Kasumi-1 (cell line): ENCODE measurements at places on chromosomes 11 and 22.

GRCh38 chr22:27492566-27493201 lies 308.9 kb downstream of the MN1 start:
- DNase-seq, result no peak

DNA sequence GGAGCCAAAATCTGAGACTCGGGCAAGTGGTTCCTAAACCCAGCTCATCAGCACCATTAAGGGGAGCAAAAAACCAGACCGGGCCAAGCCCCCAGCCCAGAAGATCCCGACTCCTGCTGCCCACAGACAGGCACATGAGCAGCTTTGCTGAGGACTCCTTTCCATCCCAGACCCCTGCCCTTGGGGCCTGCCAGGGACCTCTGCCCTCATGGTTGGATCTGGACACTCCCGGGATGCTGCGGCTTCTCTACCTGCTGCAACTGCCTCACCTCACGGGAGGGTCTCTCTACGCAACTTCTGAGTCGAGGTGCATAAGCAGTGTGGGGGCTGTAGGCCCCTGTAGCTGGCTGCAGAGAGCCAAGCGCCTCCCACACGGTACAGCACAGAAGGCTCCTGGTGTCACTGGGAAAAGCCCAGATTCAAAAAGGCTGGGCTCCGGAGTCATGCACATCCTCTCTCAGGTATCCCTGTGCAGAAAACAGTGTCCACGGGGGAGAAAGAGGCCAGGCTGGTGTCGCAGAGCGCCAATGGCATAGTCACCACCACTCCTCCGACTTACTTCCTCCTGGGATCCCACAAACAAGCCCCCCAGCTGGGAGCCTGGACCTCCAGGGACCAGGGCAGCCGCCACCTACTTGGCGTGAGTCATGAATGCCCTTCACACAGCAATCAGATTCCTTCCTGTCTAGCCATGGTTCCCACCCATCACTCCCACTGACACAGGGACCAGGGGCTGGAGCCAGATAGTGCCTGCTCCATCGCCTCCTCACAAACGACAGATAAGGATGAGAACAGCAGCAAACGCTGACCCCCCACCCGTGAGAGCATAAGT lies 122.1 kb downstream of the BCR start:
- no peak for DNase-seq

- no peak for DNase-seq
Observed at GRCh38 chr11:68889948-68890446, 13.6 kb downstream of the MRPL21 start.

DNA sequence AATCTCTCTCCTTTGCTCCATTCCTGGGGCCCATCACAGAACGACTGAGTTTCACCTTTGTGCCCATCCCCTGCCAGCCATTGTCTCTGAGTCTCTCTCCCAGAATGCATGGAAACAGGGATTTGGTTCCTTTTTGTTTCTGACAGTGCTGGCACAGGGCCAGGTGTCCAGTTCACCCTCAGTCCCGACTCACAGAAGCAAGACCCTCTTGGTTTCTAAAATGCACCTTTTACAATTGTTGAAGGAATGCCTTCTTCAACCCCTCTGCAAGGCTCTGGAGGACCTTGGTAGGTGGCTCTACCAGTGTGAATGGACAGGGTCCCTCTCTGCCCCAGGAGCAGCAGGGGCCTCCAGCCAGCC lies 5.1 kb upstream of the MYEOV start:
- no peak for DNase-seq

- DNase-seq, result no peak
Observed at GRCh38 chr11:112632866-112633505, 328.2 kb upstream of the NCAM1 start.

DNA sequence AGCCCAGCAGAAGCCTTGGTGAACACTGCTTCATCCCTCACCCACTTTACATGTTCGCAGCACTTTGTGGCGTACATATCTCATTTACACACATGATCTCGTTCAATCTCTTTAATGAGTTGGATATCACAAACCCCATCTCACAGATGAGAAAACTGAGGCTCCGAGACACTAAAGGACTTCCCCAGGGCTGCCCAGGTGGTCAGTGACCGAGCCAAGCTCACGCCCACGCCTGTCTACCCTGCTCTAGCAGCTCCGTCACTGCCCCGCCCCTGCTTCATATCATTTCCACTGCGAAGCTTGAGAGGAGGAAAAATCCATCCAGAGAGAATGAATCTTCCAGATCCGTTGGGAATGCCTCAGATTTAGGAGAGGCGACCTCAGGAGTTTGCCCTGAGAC lies 11.8 kb upstream of the DSCAML1 start:
- DNase-seq, result no peak

GRCh38 chr11:67117672-67118180 lies 1.3 kb upstream of the KDM2A start:
- peak; percentile 54 for DNase-seq

- no peak for DNase-seq
Observed at GRCh38 chr11:67022341-67022933, 497 bp upstream of the SYT12 start.

GRCh38 chr11:65095427-65095826 lies 587 bp upstream of the VPS51 start:
- no peak for DNase-seq

- DNase-seq, result no peak
Observed at GRCh38 chr22:46091277-46091977, 58.9 kb upstream of the PPARA start.

- DNase-seq, result no peak
Observed at GRCh38 chr11:26867286-26867685, 126.6 kb upstream of the FIBIN start.

GRCh38 chr11:5611627-5612026 lies 13.2 kb upstream of the TRIM34 start:
- DNase-seq, result no peak

GRCh38 chr11:126475014-126475991 lies 119.8 kb downstream of the ST3GAL4 start:
- peak; percentile 21 for DNase-seq

GRCh38 chr11:94786264-94787126 lies 18.3 kb downstream of the AMOTL1 start:
- DNase-seq, result peak; percentile 83

GRCh38 chr11:3208272-3208671 lies 10.3 kb downstream of the MRGPRG start:
- no peak for DNase-seq

DNA sequence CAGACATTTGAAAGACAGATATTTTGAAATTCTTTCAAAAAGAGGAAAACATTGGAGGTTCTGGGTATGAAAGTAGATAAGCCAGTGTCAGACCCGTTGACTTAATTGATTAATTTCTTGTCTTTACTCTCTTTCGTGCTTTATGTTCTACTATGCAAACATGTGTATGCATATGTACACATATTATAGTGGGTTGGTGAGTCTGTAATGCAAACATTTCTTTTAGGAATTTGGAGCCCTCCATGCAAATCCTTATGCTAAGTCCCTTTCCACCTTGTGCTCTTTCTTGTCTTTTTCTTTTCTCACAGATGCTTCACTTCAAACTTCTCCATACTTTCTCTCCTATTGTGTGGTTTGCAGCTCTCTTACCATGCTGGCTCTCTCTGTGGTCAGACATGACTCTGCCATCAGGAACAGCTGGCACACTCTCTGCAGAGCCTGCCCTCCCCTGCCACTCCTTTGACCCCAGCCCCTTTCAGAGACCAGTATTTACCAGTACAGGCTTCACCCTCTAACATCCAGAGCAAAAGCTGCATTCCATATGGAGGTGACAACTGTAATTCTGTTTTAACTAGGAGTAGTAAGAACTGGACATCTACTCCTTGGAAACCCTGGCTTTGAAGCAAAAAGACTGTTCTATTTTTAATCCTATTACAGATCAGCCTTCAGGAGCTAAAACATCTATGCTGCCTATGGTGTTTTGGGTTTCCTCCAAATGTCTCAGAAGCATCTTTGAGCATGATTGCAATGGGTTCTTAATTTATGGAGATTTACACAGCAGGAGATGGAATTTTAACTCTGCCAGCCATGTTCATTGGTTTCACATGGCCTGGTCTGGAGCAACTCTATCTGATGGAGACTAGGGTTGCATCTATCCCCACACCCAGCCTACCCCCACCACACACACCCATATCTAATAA lies 386.9 kb upstream of the FAT3 start:
- no peak for DNase-seq

GRCh38 chr11:122268601-122269130 lies 152.7 kb upstream of the BLID start:
- no peak for DNase-seq

DNA sequence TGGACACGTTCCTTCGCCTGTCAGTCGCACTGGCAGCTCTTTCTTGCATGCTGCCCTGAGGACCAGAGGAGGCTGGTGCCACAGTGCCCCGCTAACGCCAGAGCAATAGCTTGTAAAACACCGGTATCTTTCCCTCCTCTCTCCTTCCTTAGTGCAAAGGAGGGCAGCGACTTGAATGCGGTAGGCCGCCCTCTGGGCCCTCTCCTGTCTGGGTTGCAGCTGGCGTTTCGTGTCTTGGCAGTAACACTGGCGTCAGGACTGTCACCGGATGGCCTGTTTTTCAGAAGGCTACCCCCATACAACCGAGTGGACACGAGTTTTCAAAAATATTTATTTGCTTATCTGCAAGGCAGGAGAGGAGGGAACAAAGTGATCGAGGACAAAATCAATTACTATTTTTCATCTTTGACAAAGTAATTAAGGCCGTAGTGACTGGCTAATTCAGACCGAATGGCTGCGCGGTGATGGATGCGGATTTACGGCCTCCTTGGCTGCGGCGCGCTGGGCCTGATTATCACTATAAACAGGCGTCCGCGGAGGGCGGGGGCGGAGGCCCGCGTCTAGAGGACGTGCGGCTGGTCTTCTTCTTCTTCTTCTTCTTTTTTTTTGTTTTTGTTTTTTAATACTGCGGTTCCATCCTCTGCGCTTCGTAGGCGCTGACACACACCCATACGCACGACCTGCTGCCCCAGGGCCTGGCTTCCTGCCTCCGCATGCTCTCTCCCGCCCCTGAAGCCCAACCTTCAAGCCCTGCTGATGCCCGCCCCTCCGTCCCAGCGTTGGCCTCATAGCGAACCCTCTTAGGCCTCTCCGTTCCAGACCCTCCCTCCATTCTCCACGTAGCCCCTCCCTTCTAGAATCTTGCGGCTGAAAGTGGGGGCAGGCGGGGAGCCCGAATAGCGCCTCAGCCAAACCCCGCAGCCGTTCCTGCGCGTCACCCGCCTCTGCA lies 2.9 kb upstream of the SLC6A5 start:
- no peak for DNase-seq

DNA sequence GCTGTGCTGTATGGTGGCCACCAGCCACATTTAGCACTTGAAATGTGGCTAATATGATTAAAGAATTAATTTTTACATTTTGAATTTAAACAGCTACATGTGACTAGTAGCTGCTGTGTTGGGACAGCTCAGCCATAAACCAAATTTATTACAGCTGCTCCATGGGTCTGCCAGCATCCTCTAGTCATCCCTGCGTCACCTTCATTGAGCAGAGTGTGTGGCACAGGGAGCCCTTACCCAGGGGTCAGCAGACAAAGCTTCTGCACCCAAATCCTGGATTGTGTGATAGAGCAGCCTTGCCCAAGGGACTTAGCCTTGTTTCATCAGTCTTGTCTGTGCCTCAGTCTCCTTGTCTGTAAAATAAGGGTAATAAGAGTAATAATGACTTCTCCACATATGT lies 19.4 kb upstream of the ACCSL start:
- no peak for DNase-seq

DNA sequence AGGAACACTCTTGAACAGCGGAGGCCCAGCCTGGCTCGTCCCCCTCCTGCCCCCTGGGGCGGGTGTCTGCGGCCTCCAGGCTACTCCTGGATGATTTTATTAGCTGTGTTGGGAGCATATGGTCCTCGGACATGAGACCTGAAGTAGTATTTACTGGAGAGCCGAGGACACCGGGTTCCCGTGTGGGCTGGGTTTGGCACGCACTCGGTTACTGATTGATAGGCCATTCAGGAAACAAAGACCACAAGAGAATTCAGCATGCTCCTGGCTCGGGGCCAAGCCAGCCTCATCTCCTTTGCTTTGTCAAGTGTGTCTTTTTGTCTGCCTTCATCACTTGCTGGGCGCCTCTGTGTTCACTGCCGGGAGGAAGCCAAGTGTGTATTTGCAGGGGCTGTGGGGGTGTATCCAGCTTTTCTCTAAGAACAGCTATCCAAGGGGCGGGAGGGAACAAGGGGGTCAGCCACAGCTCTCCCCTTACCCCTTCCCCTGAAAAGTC lies 9.7 kb downstream of the FXYD2 start:
- DNase-seq, result peak; percentile 35

DNA sequence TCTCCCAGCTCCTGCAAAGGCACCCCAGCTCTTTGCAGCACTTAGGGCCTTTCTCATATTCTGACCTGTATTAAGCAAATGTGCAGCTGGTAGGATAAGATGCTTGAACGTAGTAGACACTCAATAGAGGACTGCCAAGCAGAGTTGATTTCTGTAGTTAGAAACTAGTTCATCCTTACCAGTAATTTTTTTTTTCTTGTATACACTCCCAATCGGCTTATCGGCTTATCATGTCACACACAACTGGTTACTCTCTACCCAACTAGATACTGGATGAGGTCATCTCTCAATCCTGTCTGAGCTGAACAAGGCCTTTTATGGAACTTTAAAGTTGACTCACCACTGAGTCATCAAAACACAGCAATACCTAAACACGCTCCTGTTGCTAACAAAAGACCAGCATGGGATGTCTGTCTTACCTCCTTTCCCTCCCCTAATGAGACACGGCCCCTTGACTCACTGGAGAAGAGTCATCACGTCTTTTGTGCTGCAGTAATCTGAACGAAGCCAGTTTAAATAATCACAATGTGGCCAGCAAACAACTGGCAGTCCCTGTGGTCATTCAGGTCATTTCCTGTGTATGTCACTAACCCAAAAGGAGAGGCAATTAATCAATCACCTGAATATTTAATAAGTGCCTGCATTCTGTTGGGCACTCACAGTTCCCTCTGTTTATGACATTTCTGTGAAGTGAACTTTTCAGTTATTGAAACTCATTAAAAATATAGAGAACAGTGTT lies 7.5 kb upstream of the WEE1 start:
- peak; percentile 8 for DNase-seq

- no peak for DNase-seq
Observed at GRCh38 chr11:117423046-117423575, 95.5 kb downstream of the CEP164 start.

- no peak for DNase-seq
Observed at GRCh38 chr22:33005476-33005875, 52.7 kb downstream of the SYN3 start.

GRCh38 chr22:38171927-38172831 lies 9.5 kb downstream of the PLA2G6 start:
- no peak for DNase-seq

DNA sequence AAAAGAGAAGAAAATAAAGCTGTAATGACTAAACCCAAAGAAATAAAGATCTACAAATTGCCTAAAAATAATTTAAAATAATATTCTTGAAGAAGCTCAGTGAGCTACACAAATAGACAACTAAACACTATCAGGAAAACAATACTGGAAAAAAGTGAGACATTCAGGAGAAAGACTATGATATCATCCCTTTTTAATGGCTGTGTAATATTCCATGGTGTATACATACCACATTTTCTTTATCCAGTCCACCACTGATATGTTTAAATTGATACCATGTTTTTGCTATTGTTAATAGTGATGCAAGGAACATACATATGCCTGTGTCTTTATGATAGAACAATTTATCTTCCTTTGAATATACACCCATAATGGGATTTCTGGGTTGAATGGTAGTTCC lies 13.1 kb upstream of the OR6T1 start:
- DNase-seq, result no peak

- DNase-seq, result no peak
Observed at GRCh38 chr11:34558673-34559072, 45.1 kb upstream of the ELF5 start.
